ENCODE measurements at places on chromosomes 11 and 22. TPM values are rescaled to one million over a fixed set of nuclear protein-coding genes. Genes with fewer than 3 reads are reported as not detected.
A peak's percentile ranks its signal among the peaks of the same experiment; 100 is the strongest.

The TECTA gene
- total RNA-seq: 0.59 TPM

The RAG1 gene
- 1.1 TPM for total RNA-seq

The VWCE gene
- 1.1 TPM for total RNA-seq

DNA sequence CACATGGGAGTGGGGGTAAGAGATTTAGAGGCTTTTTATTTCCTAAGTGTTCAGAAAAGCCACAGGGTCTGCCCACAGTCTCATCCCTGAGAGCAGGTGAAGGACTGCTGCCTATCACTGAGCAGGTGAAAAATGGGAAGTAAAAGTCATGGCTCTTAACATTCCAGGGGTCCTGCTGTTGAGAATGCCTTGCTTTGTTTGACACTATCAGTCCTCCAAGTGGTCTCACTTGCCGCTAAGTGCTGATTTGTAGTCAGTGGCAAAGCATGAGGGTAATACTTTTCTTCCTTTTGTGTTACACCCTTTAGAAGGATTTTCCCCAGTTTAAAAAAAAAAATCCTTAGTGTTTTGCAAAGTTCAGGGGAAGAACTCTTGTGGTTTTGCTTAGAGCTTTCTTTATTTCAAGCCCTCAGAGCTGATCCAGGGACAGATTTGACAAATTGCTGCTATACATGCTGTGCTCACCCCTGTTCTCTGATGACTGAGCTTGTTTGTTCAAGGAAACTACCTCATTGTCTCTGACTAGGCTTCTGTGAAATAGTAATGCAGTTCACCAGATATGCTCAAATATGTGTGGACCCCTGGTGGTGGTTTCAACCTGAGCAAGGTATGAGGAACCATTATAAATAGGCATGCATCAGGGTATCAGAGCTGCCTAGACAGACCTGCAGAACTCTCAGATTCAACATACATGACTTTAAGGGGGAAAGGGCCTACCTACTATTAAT is 141.0 kb downstream of the ARHGAP42 start:
- DNase-seq: no peak

- DNase-seq: peak; percentile 48
Observed at GRCh38 chr22:29072979-29073617, at the start of gene KREMEN1. TSS of gene KREMEN1 (plus strand) at chr22:29073035. CDS start at chr22:29073131, 96 bp downstream.

DNA sequence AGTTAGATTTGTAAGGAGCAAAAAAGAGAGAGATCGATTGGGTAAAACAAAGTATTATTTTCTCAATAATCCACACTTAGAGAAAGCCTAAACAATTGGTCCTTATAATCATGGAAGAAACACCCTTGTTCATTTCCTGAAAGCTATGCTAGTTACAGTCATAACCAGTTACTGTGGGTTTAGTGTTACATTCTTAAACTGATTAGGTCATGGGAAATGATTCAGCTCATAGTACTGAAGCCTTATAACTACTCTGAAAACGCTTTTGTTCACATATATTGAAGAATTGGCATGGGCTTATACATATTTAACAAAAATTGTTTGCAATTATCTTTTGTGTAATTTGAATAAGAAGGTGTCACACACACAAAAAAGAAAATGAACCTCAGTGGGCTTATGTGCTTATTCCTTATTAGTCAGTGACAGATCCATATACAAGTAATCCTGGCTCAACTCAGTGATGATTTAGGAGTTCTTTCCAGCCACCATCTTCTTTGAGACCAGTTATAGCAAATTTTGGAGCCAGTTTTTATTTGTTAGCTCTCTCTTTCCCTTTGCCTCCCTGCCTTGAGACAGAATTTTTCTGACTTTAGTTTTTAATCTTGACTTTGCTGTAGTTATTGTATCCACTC is 198.5 kb upstream of the CTSC start:
- DNase-seq: no peak

- no peak for DNase-seq
Observed at GRCh38 chr11:133305208-133305956, 226.9 kb downstream of the OPCML start.

DNA sequence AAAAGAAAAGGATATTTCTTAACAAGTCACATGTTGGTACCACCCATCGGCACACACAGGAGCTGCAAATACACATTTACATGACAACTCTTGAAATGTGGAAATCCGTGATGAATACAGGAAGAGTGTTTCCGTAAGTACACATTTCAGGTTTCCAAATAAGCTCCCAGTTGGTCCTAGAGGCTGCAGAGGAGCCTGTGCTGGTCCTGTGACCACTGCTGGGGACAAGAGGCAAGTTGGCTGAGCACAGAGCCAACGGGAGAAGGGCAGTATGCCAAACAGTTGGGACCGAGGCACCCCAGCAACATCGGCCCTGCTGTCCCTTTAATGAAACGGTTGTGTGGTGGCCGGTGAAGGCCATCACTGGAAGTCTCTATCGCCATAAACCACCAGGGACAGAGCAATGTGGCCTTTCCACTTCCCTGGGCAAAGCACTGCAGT is 38.5 kb upstream of the ARFGAP3 start:
- DNase-seq: no peak

All from left cardiac atrium (tissue), 4 donors.